ENCODE measurements at places on chromosomes 1 and 21.

GRCh38 chr1:75338616-75339483, 204.7 kb downstream of the LHX8 start:
- no peak for DNase-seq

DNA sequence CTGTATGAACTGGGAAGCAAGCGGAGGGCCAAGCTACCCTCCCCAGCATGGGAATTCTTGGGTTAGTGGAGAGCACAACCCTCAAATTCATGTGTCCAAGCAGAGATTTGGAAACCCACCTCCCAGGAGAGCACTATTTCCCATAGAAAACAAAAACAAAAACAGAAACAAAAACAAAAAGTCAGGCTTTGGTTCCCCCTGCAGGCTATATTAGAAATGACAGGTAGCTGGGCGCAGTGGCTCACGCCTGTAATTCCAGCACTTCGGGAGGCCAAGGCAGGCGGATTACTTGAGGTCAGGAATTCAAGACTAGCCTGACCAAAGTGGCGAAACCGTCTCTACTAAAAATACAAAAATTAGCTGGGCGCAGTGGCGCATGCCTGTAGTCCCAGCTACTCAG, 10.8 kb downstream of the MINDY1 start:
- DNase-seq: no peak

- DNase-seq: no peak
These were observed 2.5 kb downstream of the SMIM1 start for GRCh38 chr1:3774946-3775489.

DNA sequence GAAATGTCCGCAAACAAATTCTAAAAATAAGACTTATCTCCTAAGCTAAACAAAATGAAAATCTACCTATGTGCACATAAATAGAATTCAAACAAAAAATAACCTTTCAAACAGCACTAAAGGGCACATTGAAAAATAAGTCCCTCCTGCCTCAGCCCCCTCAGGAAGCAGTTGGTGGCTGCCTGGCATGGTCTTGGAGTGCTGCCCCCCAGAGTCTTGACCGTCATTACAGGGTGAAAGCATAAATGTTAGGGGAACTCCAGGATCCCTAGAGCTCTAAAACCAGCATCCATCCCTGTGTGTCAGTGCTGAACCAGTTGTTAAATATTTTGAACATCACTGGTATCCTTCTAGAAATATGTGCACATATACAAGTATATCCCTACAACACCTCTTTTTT, 6.5 kb upstream of the NPL start:
- DNase-seq: no peak

DNA sequence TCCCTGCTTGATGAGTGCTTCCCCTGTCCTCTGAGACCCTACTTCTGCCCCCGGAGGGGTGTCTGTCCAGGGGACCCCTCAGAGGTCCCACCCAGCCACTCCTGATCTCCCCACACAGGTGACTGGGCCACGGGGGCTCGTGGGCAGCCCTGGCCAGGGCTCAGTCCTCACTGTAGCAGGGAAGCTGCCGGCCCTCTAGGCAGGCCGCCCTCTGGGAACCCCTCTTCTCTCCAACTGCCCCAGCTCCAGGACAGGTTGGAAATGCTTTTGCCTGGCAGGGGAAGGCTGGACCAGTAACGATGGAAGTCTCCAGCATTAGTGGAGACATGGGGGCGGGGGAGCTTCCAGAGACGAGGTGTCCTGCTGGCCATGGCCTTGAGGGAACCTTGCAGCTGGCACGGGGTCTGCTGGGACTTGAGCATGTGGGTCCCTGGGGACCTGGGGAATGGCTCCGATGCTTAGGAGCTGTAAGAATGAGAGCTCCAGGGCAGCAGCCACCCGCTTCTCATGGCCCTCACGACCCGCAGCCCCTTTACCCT, 3.1 kb upstream of the FNDC10 start:
- DNase-seq: no peak

- no peak for DNase-seq
These were observed 107.5 kb upstream of the VAMP3 start for GRCh38 chr1:7663451-7664146.

DNA sequence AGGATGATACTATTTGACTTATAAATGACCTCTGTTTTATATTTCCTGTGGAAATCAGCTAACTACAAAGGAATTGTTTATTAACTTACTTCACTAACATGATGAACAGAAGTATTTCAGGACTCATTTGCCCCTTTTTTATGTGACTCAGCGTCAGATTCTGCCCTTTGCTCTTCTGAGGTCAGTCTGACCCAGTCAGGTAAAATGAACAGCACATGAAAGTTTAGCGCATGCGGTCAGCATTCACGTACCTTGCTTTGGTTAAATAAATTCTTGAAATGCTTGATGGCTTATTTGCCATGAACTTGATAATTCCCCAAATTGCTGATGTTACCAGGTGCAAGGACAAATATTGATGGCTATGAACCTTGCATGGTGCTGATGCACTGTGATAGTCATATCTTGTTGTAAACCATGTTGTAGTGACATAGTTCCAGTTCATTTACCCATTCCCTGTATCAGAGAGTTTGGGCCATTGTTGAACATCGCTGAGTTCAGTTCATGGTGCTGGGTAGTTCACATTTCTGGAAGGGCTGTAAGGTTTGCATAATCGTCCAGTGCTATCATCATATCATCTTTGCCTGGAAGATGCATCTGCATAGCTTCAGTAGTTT, 133.4 kb downstream of the NFIA start:
- no peak for DNase-seq

- DNase-seq: no peak
These were observed 62.2 kb upstream of the WLS start for GRCh38 chr1:68294367-68295066.

DNA sequence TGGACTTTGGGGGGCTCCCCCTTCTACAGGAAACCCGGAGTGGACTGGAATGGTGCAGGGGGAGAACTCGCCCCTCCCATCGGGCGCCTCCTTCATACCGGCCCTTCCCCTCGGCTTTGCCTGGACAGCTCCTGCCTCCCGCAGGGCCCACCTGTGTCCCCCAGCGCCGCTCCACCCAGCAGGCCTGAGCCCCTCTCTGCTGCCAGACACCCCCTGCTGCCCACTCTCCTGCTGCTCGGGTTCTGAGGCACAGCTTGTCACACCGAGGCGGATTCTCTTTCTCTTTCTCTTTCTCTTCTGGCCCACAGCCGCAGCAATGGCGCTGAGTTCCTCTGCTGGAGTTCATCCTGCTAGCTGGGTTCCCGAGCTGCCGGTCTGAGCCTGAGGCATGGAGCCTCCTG, at the start of gene TNFRSF14:
Gene TNFRSF14, plus strand, starts transcription at position 95 of the 401 bp plus-strand sequence. Its CDS starts 294 bp downstream, at position 389.
- DNase-seq: peak; percentile 70

GRCh38 chr1:81340239-81340638, 460.5 kb upstream of the ADGRL2 start:
- no peak for DNase-seq

DNA sequence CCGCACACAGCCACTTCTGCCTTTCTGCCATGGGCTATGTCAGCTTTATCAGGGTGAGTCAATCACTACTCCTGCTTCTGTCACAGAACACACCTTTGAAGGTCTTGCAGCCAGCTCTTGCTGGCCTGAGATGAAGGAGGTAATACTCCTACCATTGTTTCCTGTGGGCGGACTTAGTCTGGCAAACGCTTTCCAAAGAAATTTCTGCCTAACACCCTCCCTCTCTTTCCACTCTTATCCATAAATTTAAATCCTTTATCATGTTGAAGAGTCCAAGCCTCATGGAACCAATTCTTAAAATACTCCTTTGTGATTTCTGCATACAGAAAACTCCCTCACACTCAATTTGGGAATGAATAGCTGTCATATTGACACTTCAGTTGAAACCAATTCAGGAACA, 633.1 kb upstream of the CHRM3 start:
- DNase-seq: no peak

GRCh38 chr1:181139631-181140061, 51.1 kb downstream of the IER5 start:
- DNase-seq: no peak

- no peak for DNase-seq
These were observed 1.1 kb downstream of the USP48 start for GRCh38 chr1:21781815-21782348.

DNA sequence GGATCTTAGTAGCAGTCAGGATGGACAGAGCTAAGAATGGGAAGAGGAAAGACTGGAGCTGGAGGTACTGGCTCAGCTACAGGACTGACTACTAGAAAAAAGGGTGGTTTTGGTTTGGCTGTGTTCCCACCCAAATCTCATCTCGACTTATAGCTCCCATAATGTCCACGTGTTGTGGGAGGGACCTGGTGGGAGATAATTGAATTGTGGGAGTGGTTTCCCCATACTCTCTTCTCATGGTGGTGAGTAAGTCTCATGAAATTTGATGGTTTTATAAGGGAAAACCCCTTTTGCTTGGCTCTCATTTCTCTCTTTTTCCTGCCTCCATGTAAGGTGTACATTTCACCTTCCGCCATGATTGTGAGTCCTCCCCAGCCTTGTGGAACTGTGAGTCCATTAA, 466.5 kb upstream of the DEPDC1 start:
- DNase-seq: no peak

GRCh38 chr1:93223023-93223675, 42.6 kb downstream of the CCDC18 start:
- DNase-seq: no peak

DNA sequence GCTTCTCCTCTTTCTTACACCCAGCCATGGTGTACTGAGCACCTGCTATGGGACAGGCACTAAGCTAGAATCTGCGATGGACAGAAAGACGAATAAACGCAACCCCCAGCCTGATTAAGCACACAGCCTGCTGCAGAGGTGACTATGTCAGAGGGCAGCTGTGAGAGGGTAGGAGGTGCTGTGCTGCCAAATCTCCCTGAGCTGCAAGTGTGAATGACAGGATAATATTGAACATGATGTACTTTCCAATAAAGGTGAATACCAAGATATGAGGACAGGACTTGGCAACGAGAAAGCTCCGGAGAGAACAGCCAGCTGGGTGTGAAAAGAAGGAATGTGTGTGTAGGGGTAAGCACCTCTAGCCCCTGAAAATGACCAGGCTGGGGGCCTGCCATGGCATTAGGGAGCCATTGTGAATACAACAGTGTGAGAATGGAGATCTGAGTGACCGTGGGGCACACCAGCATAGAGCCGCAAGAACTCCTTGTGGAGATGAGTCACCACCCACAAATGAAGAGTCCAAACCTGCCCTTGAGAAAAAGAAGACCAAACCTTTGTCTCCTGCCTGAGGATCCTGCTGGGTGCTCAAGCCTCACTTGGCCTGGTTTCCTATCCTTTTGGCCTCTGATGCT, 83.0 kb upstream of the ATF3 start:
- DNase-seq: no peak

GRCh38 chr1:232722626-232723025, 82.6 kb upstream of the MAP10 start:
- no peak for DNase-seq

All from stimulated activated CD4-positive, alpha-beta T cell treated with anti-CD3 and anti-CD28 coated beads, Interleukin-2, amount 100 ng/mL, for 4 hours (primary cell).